Fibroblast of villous mesenchyme (primary cell): ENCODE measurements at places on chromosomes 11 and 22. TPM values are rescaled to one million over a fixed set of nuclear protein-coding genes. Genes with fewer than 3 reads are reported as not detected.
A peak's percentile ranks its signal among the peaks of the same experiment; 100 is the strongest.

Gene LRRC56
- 0.43 and 0.64 TPM in 2 replicates for total RNA-seq

Gene MS4A6E
- not detected in 2 replicates for total RNA-seq

Gene CDPF1
- total RNA-seq: 9.7 and 16.8 TPM in 2 replicates

Gene DDIAS
- total RNA-seq: 1.9 and 5.6 TPM in 2 replicates

Gene CTR9
- 20.6 and 36.7 TPM in 2 replicates for total RNA-seq

Gene NRXN2
- 2.6 and 5.2 TPM in 2 replicates for total RNA-seq

Gene MRGPRE
- not detected in 2 replicates for total RNA-seq

Gene OR2D2
- 0.64 and 0.86 TPM in 2 replicates for total RNA-seq

Gene KLHL35
- total RNA-seq: 1.3 and 3.2 TPM in 2 replicates

Gene CARD18
- total RNA-seq: under 0.01 and 2.9 TPM in 2 replicates

Gene C11orf21
- total RNA-seq: not detected in 2 replicates

Gene OR51B5
- total RNA-seq: 0.32 and 0.43 TPM in 2 replicates

Gene RFPL3
- total RNA-seq: not detected in 2 replicates

Gene ARCN1
- total RNA-seq: 180 and 248 TPM in 2 replicates

- DNase-seq: no peak
These were observed 15.6 kb upstream of the ZNF280A start for GRCh38 chr22:22535662-22536061.

GRCh38 chr11:11413776-11414175, 60.7 kb upstream of the CSNK2A3 start:
- no peak for DNase-seq

DNA sequence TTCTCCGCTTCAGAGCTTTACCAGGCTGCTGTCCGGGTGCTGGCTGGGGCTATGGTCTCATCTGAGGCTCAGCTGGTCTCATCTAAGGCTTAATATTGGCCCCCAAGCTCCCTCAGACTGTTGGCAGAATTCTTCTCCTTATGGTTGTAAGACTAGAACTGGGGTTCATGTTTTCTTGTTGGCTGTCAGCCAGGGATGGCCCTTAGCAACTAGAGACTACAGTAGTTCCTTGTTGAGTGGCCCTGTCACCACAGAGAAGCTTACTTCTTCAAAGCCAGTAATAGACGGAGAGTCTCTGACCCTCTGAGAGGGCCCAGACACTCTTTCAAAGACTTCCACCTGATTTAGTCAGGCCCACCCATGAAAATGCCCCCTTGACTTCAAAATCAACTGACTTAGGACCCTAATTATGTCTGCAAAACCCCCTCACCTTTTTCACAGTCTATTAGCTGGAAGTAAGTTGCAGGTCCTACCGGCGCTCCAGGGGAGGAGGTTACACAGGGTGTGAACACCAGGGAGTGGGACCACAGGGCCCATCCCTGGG, 24.2 kb upstream of the TREH start:
- no peak for DNase-seq

GRCh38 chr11:61571869-61572268, 9.0 kb downstream of the SYT7 start:
- no peak for DNase-seq

DNA sequence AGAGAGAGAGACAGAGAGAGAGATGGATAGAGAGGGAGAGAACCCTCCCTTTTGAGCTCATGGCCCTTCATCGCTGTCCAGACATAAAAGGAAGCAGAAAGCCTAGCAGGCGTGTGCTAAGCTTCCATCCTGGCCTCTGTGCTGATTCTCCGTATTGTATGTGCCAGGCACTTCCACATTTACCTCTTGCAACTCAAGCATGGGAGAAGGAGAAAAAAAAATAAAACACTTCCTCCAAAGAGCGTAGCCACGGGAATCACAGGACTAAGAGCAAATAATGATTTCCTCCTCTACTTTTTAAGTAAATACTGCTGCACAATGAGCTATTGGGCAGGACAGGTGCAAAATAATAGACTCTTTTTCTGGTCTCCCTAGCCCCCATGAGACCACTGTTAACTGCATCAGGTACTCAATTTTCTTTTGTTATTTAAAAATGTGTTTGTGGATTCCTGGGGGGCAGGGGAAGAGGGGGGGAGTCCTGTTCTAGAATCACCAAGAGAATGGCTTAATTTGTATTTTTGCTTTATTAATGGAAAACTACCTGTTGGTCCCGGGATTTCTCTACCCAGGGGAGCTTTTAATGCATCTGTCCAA, 154.3 kb downstream of the NXPE2 start:
- DNase-seq: no peak

DNA sequence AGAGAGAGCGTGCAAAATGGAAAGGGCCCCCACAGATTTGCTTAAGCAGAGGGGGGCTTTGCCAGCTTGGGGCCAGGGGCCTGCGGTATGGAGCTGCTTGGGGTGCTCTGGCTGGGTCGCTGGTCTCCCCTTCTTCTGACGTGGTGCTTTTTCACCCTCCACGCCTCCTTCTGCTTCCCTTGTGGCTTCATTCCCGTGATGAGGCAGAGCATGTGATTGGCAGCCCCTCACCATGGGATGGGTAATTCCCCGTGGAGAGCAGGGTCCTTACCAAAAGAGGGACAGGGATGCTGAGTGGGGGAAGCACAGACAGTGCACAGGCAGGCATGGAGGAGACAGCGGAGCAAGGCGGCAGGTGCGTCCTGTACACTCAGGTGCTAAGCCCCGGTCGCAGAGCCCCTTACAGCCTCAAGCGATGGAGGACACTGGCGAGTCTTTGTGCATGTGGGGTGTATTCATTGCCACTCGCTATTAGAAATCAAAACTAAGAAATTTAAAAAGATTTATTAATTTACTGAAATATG, 19.9 kb upstream of the GRAMD4 start:
- no peak for DNase-seq

- DNase-seq: no peak
These were observed 21.1 kb upstream of the TMPRSS13 start for GRCh38 chr11:117950301-117950700.

GRCh38 chr11:93560199-93560932, 17.2 kb upstream of the SMCO4 start:
- DNase-seq: no peak

DNA sequence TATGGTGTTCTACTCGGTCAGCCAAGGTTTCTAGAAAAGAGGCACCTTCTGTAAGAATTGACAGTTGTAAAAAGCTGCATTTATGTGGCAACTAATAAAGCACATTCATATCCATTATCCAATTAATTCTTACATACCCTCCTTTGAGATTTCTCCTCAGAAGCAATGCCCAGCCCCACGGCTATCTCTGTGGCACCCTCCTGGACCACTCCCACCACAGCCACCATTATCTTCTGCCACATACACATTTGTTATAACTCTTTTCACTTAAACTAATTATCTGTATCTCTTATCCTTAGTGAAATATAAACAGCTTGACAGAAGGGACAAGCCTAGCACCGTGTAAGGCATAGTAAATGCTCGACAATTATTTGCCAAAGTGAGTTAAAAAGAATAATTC, 48.5 kb downstream of the PAK1 start:
- no peak for DNase-seq

DNA sequence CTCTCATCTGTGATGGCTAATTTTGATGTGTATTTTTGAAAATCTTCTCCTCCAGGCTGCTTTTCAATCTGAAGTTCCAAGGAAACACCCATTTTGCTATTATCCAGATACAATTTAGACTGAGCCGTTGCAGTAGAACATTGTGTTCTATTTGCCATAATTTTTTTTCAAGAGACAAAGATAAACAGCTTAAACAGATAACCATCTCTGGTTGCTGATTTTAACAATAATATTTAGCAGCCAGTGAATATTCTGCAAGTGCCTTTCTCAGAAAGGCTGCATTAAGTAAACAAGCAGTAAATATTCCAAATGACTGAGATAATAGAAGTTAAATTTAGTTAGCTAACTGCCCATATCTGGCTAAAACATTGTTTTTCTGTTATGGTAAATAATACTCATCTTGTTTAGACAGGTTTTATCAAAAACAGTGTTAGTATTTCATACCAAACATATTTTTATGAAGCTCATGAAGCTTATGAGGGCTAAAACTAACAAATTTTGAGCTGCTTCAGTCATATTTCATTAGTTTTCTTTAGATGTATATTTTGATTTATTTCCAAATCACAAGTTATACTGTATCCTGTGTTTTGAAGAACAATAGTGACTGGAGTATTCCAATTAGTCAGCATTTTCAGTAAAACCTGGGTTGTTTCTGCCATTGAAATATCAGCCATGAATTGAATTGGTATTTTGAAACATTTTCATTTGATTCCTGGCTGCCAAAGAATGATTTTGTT, 206.7 kb downstream of the SBF2 start:
- DNase-seq: peak; percentile 89

DNA sequence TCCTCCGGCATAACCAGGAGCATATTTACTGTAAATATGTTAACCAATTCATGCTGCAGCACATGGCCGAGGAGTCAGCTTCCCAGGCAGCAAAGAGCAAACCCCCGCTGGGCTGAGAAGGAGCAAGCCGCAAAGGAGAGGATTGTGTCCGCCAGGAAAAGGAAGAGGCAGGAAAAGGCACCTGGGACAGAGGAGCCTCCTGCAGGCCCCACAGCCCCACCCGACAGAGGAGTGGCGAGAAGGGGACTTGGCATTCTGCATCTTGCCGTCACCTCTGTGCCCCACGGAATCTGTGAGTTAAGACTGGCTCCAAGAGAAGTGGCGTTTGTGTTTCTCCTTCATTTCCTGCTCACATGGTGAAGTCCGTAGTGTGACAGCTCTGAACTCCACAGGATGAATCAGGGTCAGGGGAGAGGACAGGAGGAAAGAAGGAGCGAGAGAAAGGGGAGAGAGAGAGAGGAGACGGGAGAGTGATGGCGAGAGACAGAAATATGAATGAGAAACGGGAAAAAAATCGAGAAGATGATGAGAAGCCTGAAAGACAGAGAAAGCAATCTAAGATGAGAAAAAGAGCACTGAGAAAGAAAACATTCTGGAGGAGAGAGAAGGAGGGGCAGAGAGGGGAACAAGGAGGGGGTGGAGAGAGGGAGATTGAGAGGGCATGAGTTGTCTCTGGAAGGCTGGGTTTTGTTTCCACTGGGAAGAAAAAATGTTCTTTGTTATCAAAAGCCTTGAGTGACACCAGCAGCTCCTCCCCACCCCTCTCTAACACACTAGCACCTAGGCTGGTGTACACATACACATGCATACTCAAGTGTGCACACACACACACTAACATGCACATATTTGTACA, 489.6 kb downstream of the MN1 start:
- no peak for DNase-seq

GRCh38 chr11:69497221-69497787, 15.8 kb downstream of the LINC01488 start:
- peak; percentile 91 for DNase-seq

- no peak for DNase-seq
These were observed 12.5 kb downstream of the APLNR start for GRCh38 chr11:57224537-57224936.

DNA sequence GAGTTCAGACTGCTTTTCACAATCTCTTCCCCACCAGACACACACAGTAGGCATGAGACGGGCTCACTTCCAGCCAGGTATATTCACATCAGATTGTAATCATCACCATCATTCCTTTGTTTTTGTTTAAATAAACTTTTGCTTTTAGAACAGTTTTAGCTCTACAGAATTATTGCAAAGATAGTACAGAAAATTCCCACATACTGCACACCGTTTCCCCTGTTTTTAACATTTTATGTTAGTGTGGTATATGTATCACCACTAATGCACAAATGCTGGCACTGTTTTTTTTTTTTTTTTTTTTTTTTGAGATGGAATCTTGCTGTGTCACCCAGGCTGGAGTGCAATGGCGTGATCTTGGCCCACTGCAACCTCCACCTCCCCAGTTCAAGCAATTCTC, 83.3 kb upstream of the ANO1 start:
- no peak for DNase-seq

- no peak for DNase-seq
These were observed 8.6 kb downstream of the MOB2 start for GRCh38 chr11:1478011-1478410.

GRCh38 chr11:29282088-29282487, 734.7 kb downstream of the KCNA4 start:
- DNase-seq: peak; percentile 81

- no peak for DNase-seq
These were observed 3.8 kb upstream of the MS4A13 start for GRCh38 chr11:60511393-60511792.

DNA sequence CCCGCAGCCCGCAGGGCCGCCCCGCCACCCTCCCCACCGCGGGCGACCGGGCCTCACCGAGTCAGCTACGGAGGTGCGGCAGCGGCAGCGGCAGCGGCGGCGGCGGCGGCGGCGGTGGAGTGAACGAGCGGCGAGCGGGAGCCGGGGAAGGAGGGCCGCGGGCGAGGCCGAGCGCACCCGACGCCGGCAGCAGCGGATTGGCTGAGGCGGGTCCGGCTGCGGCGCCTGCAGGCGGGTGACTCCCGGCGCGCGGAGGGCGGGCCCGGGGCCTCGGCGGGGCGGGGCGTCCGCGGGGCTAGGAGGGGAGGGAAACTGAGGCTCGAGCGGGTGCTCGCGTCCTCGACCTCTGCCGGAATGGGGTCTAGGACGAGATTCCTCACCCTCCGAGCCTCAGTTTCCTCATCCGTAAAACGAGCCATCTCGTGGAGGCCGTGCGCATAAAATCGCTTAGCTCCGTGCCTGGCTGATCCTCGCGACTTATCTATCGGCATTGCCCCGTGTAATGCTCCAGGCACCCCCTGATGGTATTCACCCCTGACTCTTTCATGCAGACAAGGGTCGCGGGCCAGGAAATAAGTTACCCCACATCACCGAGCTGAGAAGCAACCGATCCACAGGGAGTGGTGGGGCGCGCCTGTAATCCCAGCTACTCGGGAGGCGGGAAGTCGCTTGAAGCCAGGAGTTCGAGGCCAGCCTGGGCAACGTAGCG, at the start of gene CPT1A:
TSS of gene CPT1A (minus strand) at position 199 of the 709 bp plus-strand sequence. CDS start 26,442 bp downstream, outside the sequence.
- peak; percentile 76 for DNase-seq

- DNase-seq: no peak
These were observed 17.6 kb upstream of the SPON1 start for GRCh38 chr11:13944911-13945425.

DNA sequence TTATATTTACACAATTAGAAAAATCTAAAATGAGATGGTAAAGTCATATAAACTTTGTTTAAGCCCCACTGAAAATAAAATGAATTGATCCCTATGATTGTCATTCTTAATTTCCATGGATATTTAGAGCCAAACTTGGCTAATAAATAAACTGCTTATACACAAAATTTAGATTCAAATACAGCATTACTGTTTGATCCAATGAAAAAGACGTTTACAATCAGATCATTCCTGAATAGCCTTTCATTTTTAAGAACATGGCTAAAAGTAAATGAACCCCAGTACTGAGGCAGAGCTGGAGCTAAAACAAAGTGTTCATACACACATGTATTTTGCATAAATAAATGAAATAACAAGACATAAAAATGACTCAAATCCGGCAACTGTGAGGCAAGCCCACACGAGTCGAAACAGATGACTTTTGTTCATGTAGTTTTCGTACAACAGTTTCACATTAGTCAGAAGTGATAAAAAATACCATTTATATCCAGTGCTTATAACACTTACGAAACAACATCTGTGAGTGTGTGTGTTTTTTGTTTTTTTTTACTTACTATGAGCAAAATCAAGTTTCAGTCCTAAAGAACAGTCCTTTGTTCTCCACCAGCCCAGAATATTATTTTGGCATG, 386.5 kb downstream of the SOX6 start:
- peak; percentile 93 for DNase-seq

GRCh38 chr11:76249195-76249741, 43.0 kb upstream of the WNT11 start:
- DNase-seq: no peak

GRCh38 chr11:115550291-115551059, 46.3 kb upstream of the CADM1 start:
- DNase-seq: no peak
